ENCODE measurements at places on chromosomes 4 and X.

- DNase-seq = no peak
Observed at GRCh38 chr4:46890056-46890455, 19.0 kb downstream of the COX7B2 start.

- DNase-seq = no peak
Observed at GRCh38 chr4:177385576-177386277, 56.5 kb downstream of the AGA start.

- DNase-seq = no peak
Observed at GRCh38 chrX:45668686-45669443, 468.2 kb upstream of the DIPK2B start.

DNA sequence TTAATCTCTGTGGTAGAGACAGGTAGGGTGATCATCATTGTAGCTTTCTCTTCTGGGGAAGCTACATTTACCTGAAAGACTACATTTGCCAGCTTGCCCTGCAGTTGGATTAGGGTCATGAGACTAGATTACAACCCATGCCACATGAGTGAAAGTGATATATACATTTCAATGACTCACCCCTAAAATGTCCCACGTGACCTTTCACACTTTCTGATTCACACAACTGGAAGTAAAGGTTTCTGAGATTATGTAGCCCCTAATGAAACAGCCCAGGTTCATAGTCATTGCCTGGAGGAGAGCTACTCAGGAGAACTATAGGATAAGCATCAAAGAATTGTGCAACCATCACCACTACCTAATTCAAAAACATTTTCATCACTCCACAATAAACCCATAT, 17.8 kb downstream of the PDCL2 start:
- no peak for DNase-seq

DNA sequence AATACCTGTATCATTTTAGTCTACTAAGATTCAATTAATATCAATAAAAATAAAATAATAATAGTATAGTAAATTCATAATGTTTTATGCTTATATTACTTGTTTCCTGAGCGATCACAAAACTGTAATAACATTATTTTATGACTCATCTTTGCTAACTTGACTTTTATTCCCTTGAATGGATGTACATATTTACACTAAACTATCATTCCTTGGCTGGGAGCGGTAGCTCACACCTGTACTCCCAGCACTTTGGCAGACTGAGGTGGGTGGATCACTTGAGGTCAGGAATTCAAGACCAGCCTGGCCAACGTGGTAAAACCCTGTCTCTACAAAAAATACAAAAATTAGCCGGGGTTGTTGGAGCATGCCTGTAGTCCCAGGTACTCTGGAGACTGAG, 104.0 kb upstream of the SLC34A2 start:
- no peak for DNase-seq

- DNase-seq = no peak
Observed at GRCh38 chr4:183434264-183434663, 10.2 kb upstream of the CDKN2AIP start.

DNA sequence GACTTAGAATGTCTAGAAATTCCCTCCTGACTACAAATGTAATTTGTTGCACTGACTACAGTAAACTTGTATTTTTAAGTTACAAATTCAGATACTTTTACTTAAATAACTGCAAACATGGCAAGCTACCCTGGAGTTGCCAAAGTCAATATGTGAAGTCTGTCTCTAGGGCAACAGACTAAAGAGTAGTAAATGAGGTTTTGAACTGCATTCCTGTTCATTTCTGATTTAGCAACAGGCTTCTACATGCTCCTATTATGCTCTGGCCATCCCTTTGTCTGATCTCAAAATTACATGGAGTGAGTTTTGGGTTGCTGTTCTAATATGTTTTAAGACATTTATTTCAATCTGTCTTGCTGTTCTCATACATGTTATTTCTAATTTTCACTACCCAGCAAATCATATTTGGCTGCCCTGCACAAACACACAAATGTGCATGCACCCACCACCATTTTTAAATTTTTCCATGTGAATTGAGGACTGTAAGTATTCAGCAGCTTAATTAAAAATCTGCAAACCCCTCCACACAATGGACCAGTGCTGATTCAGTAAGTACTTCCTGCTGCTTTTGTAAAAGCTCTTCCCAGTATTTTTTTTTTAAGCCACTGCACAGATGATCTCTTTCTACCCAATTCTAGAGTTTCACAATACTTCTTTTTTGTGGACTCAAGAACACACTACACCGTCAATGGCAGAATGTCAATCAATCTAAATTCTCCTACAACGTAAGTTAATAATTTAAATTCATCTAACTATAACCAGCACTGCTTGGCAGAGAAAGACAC, 26.7 kb downstream of the SH3RF1 start:
- no peak for DNase-seq

GRCh38 chr4:140871368-140871767, 115.2 kb upstream of the TBC1D9 start:
- no peak for DNase-seq

Measured in GM12892 (cell line).